ENCODE measurements at places on chromosomes 7 and 10. TPM values are rescaled to one million over a fixed set of nuclear protein-coding genes. Genes with fewer than 3 reads are reported as not detected.

The AOC1 gene
- total RNA-seq: 13.1 TPM

DNA sequence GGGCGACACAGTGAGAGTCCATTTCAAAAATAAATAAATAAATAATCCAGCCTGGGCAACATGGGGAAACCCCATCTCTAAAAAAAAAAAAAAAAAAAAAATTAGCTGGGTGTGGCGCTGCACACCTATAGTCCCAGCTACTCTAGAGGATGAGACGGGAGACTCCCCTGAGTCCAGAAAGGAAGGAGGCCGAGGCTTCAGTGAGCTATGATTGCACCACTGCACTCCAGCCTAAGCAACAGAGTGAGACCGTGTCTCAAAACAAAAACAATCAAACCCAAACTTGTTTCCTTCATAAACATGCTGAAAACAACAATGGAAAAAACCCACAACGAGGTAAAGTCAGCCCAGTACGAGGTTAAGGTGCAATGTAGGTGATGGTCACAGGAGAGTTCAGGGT, 1.2 kb downstream of the COX19 start:
- peaks cover 18% of the 10 kb centered on the region for H3K4me1 ChIP-seq
- no peaks in the 10 kb centered on the region for H3K27me3 ChIP-seq
- peaks cover 21% of the 10 kb centered on the region for H3K36me3 ChIP-seq
- H3K4me3 ChIP-seq: peak overlapping the region; percentile 84

DNA sequence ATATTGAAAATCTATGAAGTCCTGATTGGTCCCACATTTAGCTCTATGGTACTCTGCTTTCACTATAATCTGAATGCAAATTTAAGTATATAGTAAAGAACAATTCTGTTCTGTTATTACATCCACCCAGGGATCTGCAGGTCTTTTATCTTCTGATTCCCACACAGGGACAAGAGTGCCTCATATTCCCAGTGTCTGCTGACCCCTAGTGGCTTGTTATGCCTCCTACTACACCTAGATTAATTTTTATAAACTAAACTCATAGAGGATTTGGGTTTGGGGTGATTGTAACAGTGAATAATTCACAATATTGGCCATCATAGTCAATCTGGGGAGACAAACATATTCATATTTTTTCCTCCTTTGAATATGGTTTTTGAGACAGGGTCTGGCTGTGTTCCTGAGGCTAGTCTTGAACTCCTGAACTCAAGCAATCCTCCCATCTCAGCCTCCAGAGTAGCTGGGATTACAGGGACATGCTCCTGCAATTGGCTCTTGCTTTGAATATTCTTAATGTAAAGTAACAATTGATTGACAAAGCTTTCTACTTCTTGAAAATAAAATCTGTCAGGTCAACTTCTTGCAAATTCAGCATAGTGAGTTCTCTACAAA, 282.1 kb downstream of the KCND2 start:
- H3K27me3 ChIP-seq: no peaks in the 10 kb centered on the region
- DNase-seq: peak; percentile 42
- no peak overlapping the region for H3K27ac ChIP-seq
- no peak overlapping the region for H3K4me3 ChIP-seq

DNA sequence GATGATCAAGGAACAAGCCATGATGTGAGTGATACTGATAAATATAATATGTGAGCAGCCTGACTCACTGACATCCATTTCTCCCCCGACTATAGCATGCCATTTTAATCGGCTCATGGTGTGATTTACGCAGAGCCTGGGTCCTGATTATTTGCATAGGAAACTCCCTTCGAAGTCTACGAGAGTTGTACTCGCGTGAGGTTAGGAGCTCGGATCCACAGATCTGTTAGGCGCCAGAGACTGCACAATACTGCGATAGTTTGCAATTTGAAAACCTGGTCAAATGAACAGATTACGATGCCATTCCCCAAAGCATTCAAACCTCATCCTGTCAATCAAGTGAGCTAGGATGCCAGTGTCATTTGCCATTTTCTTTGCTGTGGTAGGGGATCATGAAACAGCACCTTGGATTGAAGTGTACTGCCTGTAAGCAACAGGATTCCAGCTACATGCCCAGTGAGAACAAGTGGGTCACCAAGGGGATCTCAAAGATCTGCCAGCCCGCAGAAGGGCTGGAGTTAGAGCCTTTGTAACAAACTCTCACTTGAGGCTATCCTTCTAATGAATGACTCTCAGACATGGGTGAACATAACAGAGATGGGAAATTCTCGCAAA, 158.3 kb downstream of the FRMD4A start:
- no peaks in the 10 kb centered on the region for H3K36me3 ChIP-seq
- DNase-seq: no peak
- H3K27me3 ChIP-seq: peaks cover 22% of the 10 kb centered on the region
- no peak overlapping the region for H3K4me3 ChIP-seq

DNA sequence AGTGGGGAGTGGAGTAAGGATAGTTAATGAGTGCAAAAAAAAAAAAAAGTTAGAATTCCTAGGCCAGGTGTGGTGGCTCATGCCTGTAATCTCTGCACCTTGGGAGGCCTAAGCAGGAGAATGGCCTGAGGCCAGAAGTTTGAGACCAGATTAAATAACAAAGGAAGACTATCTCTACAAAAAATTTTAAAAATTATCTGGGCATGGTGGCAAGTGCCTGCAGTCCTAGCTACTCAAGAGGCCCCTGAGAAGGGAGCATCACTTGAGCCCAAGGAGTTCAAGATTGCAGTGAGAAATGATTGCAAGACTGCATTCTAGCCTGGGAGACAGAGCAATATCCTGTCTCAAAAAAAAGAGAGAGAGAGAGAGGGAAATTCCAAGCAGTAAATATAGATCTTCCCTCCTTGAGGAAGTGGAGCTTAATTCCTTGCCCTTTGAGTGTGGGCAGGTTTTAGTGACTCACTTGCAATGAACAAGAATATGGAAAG, 19.5 kb upstream of the CSTF2T start:
- no peak overlapping the region for H3K4me3 ChIP-seq
- DNase-seq: no peak
- no peak overlapping the region for H3K27ac ChIP-seq
- no peaks in the 10 kb centered on the region for H3K4me1 ChIP-seq
